MM.1S (cell line): ENCODE measurements at places on chromosomes 11 and 22.

DNA sequence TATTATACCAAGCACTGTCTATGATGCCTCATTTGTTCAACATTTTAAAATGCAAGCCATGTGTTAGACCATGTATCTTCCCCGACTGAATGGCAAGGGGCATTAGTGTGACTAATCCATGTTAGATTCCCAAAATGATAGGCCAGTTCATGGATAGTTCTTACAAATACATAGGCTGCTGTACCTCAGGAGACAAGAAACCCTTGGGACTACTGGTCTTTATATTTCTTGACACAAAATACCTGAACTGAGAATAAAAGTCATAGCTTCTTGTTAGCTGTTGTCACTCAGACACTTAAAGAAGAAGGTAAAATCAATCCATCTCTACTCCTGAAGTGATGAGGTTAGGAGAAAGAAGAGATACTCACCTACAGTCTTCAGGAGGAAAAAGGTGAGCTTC, at the start of gene OR8D4:
TSS of gene OR8D4 (plus strand) at position 301 of the 400 bp plus-strand sequence. CDS start 4,265 bp downstream, outside the sequence.
- no peak for DNase-seq

DNA sequence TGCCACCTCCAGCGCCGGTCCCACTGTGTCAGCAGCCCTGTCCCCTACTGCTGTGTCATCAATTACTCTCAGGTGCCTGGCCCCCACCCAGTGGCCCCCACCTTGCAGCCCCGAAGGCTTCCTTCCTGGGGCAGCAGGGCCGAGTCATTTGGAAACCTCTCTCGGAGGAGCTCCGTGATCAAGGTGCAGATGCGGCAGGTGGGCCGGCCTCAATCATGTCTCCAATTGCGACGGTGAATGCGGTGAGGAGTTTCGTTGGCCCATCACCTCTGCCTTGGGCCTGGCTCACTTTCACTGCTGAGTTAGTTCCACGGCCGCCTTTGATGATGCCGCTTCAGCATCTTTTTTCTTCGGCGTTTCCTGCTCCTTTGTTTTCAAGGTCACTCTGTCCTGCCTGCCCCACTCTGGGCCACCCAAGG, 11.3 kb upstream of the CXCR5 start:
- peak; percentile 99 for DNase-seq

DNA sequence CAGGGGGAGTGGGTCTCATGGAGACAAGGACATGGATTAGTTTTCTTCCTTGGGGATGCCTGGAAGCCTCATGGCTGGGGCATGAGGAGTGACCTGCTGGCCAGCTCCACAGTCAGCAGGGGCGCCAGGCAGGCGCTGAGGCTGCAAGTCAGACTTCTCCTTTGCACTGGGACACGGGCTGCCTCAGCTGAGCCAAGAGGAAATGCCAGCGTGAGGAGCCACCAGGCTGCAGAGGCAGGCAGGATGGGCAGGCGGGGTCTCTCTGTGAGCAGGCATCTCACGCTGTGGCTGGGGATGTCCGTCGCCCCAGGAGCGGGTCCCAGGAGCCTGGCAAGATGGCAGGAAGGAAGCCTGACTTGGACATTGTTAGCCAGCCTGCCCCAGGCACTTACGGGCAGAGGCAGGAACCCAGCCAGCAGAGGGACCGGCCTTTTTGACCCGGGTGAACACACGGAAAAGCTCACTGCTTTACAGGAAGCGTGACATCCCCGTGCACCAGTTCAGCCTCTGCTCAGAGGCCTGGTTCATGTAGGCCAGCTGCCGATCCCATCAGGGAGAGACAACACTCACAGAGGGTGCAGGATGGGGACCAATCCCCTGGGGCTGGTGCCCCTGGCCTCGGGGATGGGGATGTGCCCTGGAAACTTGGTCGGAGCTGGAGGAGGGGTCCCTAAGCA, 10.2 kb downstream of the GNB1L start:
- DNase-seq: no peak

GRCh38 chr11:2683806-2684205, 16.0 kb downstream of the KCNQ1OT1 start:
- DNase-seq: no peak

DNA sequence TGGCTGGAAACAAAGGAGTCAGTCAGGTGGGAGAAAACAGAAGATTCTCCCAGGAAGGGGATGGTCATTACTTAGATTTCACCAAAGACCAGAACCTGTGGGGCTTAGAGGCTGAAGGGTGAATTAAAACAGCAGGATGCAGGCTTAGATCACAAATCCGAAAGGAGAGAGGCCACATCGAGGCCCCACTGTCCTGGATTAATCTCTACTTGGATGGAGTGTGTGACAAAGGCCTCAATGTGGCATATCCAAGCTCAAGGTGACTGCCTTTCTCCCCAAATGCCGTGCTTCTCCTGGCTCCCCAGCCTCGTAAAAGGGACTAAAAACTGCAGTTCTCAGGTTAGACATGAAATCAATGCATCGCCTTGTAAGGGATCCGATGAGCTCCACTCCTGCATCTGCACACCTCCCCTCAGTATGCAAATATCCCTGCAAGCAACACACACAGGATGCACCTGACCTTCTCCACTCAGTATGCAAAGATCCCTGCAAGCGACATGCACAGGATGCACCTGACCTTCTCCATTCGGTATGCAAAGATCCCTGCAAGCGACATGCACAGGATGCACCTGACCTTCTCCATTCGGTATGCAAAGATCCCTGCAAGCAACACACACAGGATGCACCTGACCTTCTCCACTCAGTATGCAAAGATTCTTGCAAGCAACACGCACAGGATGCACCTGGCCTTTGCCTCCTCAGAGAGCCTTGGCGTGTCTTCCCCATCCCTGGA, 447.4 kb downstream of the BRD1 start:
- DNase-seq: peak; percentile 84

GRCh38 chr22:47145883-47146282, 383.4 kb downstream of the TBC1D22A start:
- no peak for DNase-seq

DNA sequence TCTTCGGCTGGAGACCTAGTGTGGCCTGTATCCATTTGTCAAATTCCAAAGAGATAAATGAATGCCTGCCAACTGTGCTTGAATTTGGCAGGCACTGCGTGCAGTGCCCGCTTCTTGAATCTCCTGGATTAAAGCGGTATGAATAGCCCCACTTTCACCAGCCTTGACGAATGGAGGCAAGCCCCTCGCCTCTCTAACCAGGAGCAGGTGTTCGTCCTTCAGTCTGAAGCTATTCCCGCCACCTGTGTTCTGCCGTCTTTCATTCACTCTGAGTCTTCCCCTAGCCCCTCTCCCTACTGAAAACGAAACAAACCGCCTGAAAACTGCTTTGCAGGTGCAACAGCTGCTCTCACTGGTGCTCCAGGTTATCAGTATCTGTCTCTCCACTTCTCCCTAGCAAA, 11.2 kb downstream of the NLRP14 start:
- peak; percentile 88 for DNase-seq

- no peak for DNase-seq
Measured at GRCh38 chr11:112899235-112900006, 61.8 kb upstream of the NCAM1 start.
